Cardiac muscle cell (in vitro differentiated cells and primary cell): ENCODE measurements at places on chromosomes 3 and 15. TPM values are rescaled to one million over a fixed set of nuclear protein-coding genes. Genes with fewer than 3 reads are reported as not detected.

- peak; percentile 81 for DNase-seq
Observed at GRCh38 chr3:74614107-74614967, at the start of gene CNTN3. CNTN3 (minus strand) TSS chr3:74614659; CDS start chr3:74521112, 93,547 bp downstream.

DNA sequence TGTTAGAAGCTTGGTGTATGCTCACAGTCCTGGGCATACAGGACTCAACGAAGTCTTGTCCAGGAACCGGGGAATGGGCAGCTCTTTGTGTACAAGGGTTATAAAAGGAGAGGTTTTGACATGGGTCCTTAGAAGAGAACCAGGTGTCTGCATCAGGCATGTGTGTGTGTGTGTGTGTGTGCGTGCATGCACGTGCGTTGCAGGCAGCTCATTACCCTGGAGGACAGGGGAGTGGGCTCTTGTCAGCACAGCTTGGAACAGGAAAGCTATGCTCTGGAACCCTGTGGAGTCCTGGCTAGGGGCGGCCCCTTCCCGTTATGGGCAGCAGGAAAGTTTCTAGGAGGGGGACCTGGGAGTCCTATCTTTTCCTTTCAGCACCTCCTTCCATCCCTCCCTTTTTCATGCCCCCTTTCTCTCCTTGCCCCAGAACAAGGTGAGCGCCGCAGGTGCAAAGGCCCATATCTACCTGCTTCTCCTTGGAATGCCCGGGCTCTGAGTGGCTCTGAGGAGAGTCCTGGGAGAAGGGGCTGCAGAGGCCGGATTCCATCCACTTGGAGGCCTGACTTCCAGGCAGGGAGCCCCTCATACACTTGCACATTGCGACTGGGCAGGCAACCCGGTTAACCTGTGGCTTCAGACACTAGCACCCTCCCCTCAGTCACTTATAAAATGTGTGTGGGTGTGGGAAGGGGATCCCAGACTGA, 33.9 kb upstream of the LCTL start:
- DNase-seq = no peak

DNA sequence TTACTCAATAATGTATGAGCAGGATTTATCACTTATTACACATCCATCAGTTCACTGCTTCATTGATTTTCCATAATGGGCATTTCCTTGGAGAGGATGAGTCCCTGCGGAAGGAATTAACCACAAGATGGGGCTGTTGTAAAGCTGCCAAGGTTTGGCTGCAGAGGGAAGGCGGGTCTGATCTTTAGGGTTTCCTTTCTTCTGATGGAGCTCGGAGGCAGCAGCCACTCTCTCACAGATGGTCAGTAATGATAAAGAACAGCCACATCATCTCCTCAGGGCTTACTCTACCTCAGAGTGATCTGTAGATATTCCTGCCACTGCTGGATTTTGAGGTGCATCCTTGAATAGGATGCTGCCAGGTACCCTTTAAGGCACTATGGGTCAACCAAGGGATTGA, 115.2 kb downstream of the USP13 start:
- DNase-seq = peak; percentile 69

DNA sequence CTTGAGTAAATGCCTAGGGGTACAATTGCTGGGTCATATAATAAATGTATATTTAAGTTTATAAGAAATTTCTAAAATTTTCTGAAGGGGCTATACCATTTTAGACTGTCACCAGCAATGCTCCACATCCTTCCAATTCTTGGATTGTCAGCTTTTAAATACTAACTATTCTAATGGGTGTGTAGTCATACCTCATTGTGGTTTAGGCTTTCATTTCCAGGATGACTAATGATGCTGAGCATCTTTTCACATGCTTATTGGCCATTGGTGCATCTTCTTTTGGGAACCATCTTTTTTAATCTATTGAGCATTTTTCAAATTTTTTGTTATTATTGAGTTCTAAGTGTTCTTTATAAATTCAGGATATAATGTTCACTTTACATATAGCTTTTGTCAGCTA, 52.5 kb upstream of the CORO2B start:
- no peak for DNase-seq

GRCh38 chr15:90482124-90483011, 47.4 kb upstream of the CRTC3 start:
- peak; percentile 41 for DNase-seq

DNA sequence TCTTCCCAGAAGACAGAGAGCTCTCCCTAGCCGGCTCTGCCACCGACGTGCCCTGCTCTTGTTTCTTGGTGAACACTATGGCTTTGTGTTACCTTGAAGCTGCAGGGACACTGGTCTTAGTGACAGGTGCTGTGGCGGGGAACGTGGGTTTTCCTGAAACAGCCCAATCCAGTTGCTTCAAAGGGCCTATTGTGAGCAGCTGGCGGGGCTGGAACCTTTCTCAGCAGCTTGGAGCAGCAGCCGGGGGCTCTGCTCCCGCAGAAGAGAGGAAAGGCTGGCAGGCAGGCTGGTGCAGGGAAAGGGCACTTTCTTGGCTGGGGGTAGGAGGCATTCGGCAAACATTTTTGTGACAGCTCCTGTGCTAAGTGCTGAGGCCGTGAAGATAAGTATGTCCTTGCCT, 12.8 kb downstream of the MYZAP start:
- DNase-seq = no peak

KCNMB3 gene
- 0.46 and 2.7 TPM in 2 replicates for total RNA-seq

PODXL2 gene
- total RNA-seq = 18.3 and 24.9 TPM in 2 replicates
